ENCODE measurements at places on chromosomes 5 and 9. TPM values are rescaled to one million over a fixed set of nuclear protein-coding genes. Genes with fewer than 3 reads are reported as not detected.
A peak's percentile ranks its signal among the peaks of the same experiment; 100 is the strongest.

GRCh38 chr5:11672385-11673085 lies 231.7 kb downstream of the CTNND2 start:
- DNase-seq = no peak

GRCh38 chr5:128800377-128800776 lies 164.9 kb upstream of the SLC27A6 start:
- no peak for DNase-seq

- DNase-seq = peak; percentile 40
Observed at GRCh38 chr5:76025069-76025468, 58.1 kb upstream of the SV2C start.

The LCN1 gene
- total RNA-seq = 373 TPM

DNA sequence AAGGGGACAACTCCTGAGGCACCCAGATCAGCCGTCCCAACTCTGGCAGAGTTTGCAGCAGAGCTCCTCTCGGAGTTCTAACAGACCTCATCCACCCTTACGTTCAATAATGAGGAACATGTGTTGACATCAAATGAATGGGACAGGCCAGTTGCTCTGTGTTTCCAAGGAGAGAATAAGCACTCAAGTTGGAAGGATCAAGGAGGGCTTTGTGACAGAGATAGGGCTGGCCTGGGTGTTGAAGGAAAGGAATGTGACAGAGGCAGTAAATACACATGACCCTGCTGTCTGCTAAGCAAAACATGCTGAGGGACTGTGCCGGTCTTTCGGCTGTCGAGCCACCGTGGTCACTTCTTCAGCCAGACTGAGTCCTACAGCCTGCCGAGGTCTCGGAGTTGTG lies 48.2 kb downstream of the GPR107 start:
- peak; percentile 69 for DNase-seq

The NR2F1 gene
- 31.2 TPM for total RNA-seq

DNA sequence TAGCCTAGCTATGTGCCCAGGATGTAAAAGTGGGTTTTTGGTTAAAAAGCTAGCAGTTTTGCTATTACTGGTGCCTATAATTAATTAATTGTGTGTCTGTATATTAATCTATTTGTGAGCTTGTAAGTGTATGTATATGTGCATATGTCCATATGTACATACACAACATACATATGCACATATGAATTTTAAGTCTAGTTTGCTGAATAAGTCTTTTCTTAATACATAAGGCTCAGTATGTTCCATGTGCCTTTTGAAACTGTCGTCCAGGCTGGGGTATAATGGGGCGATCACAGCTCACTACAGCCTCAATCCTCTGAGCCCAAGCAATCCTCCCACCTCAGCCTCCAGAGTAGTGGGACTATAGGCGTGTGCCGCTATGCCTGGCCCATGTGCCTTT lies 10.1 kb downstream of the SH3GL2 start:
- DNase-seq = no peak

GRCh38 chr9:89384783-89385182 lies 66.5 kb downstream of the SECISBP2 start:
- DNase-seq = no peak

DNA sequence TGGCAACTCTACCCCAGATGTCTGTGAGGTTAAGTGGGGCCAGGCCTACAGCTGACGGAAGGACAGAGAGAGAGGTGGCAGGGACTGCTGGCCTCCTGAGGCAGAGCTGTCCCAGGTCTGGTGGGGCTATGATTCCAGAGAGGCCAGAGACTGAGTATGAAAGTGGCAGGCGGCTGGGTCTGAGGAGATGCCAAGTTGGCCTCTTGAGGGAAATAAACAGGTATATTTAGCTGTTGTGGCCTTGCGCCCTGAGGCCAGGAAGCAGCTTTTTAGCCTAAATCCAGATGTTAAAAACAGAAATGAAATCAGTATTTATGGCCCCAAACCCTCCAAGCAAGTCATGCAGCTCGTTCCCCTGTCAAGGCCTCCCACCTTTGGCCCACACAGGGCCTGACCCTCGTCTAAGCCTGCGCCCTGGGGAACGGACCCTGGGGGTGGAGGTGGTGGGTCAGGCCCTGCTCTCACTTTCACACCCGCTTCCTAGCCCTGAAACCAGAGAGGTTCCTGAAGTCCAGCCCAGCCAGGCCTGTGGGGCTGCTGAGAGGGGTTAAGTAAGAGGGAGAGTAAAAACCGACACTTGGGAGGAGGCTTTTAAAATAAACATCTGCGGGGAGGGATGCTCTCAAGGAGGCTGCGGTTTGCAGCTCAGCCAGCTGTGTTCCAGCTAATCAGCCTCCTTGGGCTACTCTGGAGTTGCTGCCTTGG lies 18.7 kb downstream of the PCDHGC5 start:
- peak; percentile 79 for DNase-seq

The MINAR2 gene
- total RNA-seq = not detected

- no peak for DNase-seq
Observed at GRCh38 chr5:17816944-17817343, 182.7 kb downstream of the TAF11L14 start.

The OTULINL gene
- total RNA-seq = 4.4 TPM

- DNase-seq = no peak
Observed at GRCh38 chr5:139193928-139194327, 4.2 kb downstream of the SIL1 start.

GRCh38 chr9:1388216-1388615 lies 338.1 kb downstream of the DMRT2 start:
- DNase-seq = no peak

The PCA3 gene
- 0.62 TPM for total RNA-seq

DNA sequence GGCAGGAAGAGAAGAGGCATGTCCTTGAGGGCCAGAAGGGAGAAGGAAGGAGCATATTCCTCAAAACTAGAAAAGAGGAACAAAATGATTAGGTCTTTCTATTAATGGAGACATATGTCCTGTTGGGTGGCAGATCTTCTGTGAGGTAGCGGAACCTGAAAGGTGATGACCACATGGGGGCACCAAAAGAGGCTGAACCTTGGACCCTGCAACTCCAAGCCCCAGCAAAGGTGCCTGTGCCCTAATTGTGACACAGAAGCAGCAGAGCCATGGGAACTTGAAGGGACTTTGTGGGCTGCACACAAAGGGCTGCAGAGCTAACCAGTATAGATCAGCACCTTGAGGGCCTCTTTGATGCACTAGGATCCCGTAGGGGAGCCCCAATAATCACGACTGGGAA lies 158.0 kb downstream of the BAAT start:
- DNase-seq = no peak

DNA sequence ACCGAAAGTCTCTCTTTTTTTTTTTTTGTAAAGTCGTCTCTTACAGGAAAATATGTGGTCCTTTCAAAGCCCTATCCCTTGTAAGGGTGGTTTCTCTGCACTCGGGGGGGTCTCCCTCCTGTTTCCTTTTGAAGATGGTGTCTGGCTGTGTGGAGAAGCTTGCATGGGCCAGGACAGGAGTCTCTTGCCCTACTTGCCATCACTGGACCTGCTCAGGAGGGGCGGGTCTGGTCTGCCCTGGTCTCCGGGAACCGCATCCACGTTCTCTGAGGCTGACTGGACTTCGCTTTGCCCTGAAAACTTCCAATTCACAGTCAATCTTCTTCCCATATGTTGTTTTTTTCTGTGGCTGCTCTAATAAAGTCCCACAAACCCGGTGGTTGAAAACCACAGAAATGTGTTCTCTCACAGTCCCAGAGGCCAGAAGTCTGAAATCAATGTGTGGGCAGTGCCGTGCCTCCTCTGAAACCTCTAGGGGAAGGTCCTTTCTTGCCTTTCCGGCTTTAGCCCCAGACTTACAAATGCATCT lies 92.9 kb upstream of the IER5L start:
- no peak for DNase-seq

- no peak for DNase-seq
Observed at GRCh38 chr5:5403741-5404140, 18.7 kb upstream of the ICE1 start.

- no peak for DNase-seq
Observed at GRCh38 chr5:11027660-11028059, 266.6 kb upstream of the DAP start.

DNA sequence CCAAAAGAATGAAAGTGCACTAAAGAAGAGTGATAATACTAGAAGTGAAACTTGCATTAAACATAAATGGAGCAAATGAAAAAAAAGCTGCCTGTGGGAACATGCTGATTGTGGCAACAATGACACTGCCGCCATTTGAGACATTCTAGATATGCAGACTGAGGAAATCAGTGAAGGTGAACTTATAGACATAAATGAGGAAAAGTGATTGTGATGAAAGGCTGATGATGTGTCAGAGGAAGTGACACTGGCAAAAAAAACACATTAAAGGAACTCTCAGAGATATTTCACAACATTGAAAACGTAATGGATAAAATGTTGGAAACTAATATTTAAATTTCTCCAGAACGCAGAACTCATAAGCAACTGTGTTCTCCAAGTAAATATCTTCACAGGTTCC lies 1.2 kb downstream of the ERCC8 start:
- DNase-seq = no peak

DNA sequence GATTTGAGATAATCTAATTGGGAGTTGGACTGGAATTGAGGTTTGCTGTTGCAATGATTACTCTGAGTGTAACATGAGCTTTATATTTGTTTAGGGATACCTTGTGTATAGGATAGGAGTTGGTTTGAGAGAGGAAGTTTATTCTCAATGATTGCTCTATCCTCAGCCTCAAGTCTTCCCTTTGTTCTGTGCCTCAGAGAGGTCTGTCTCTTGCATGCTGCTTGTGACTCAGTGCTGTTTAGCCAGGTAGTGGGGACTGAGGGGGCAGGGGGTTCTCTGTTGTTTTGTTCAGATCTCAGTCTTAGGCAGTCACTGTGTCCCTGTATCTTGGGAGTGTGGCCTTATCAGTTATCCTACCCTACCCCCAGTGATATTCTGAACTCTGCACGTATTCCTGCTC lies 192.1 kb downstream of the SPATA31D1 start:
- no peak for DNase-seq

The CTSV gene
- total RNA-seq = 2.9 TPM

The ARHGEF39 gene
- 1.0 TPM for total RNA-seq

DNA sequence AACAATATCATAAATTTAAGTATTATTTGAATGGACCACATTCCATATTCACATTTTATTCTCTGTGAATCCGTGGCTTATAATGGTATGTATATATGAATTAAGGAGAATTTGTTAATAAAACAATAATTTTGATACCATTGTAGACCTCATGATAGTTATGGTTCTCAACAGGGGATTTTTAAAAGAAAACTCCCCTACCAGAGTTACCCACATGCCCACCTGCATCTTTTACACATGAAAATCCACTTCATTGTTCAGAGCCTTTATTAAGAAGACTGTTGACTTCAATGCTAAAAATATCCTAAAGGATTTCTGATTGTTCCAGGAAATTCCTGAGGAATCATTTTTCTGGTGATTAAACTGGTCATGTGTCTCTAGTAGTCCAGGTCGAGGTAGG lies 557.7 kb upstream of the MEF2C start:
- DNase-seq = no peak

DNA sequence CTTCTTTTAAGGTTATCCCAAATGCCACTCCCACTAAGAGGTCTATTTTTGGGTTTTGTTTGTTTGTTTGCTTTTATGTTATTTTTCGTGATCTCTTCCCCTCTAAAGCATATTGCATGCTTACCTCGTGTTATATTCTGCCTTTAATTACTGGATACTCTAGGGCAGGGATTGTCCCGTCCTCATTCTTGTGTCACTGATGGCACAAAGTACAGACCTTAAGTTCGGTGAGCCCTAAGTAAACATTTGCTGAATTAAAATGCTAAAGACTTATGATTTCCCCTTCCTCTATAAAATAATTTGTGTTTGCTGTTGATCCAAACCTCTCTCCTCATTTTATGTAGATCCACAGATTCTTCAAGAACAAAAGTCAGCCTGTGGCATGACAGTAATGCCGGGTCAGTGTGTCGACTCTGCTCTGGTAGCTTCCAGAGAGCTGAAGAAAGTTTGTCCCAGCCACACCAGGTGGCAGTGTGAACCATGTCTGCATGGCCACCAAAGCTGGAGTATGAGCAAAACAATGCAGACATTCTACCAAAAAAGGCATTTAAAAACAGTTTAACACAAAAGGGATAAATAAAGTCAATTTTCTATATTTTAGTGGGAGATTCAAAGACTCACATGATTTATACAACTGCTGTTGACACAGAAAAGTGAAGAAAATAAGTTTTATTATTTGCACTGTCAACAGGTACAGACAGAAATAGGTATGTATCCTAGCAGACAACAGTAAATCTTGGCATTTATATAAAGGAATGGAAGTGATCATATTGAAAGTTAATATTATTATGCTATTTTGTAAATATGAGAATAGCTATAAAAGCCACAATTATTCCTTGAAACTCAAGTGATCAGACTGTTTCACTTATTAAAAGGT lies 17.9 kb upstream of the POC5 start:
- DNase-seq = peak; percentile 58

- DNase-seq = peak; percentile 72
Observed at GRCh38 chr5:50667023-50667652, 701 bp downstream of the PARP8 start.

GRCh38 chr9:115261656-115262081 lies 143.7 kb upstream of the TNC start:
- no peak for DNase-seq

The TMC1 gene
- total RNA-seq = 0.62 TPM

The F12 gene
- total RNA-seq = 0.51 TPM

The PAX5 gene
- 0.62 TPM for total RNA-seq

The SLC6A19 gene
- total RNA-seq = not detected

The ACTL7A gene
- not detected for total RNA-seq

DNA sequence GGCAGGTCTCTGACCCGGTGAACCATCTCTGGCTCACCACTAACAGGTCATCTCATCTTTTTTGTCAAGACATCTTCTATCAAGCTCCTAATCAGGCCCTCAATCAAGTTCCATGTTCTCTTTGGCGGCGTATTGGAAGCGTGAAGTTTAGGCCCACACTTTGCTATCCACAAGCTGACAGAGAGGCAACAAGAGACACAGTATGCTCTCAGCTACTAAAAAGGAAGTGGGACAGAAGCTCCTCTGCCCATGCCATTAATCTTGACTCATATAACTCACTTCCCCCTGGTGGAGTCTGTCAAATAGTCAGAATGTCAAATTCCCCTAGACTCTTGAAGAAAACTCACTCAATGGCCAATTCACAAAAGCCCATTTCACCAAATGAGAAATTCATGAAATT lies 77.6 kb upstream of the TMC1 start:
- no peak for DNase-seq

GRCh38 chr5:35158622-35159369 lies 71.5 kb downstream of the PRLR start:
- no peak for DNase-seq

DNA sequence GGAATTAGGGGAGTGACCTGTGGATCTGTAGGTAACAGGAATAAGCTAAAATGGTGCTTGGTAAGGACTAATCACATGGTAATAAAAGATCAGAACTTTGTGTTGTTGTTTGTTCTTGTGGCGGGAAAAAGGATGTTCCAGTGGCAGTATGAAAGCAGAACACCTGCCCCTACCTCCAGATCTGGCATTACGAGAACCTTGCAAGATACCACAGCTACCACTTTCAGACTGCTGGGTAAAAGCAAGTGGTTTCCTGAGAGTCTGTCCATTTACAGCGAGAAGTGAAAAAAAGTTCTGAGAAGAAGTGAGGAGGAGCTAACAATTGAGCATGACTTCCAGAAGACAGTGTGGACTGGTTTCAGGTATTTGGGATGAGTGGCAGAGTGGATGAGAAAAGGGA lies 252.5 kb downstream of the TLE4 start:
- no peak for DNase-seq

GRCh38 chr9:92642564-92642963 lies 27.4 kb downstream of the IPPK start:
- DNase-seq = no peak

GRCh38 chr9:135492886-135493669 lies 7.4 kb upstream of the MRPS2 start:
- no peak for DNase-seq

All from tongue (tissue), 3 donors.